Activated CD4-positive, alpha-beta T cell treated with anti-CD3 and anti-CD28 coated beads, Interleukin-2, amount 50 U/mL, for 48 hours (primary cell): ENCODE measurements at places on chromosomes 16 and 17.

DNA sequence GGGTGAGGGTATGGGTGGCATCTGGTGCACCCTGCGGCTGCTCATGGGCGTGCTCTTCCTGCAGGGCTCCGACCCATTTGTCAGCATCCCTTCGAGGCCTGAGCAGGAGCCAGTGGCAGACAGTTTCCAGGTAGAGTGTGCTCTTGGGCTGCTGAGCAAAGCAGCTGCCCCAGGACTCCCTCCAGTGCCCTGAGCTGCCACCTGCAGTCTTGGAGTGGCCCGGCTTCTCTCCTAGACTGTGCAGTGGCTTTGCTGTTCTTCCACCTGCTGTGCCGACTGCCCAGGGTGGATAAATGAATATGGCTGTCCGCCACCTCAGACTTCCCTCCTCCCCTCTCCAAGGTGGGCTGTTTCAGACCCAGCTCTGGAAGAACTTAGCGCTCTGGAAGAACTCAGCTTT is 10.8 kb upstream of the JPT2 start:
- DNase-seq: no peak

- DNase-seq: no peak
Observed at GRCh38 chr17:5209396-5209795, 17.7 kb upstream of the ZNF594 start.

GRCh38 chr17:80750263-80750662 is 205.6 kb downstream of the RPTOR start:
- no peak for DNase-seq

- DNase-seq: no peak
Observed at GRCh38 chr17:66929591-66929990, 34.9 kb upstream of the CACNG4 start.

DNA sequence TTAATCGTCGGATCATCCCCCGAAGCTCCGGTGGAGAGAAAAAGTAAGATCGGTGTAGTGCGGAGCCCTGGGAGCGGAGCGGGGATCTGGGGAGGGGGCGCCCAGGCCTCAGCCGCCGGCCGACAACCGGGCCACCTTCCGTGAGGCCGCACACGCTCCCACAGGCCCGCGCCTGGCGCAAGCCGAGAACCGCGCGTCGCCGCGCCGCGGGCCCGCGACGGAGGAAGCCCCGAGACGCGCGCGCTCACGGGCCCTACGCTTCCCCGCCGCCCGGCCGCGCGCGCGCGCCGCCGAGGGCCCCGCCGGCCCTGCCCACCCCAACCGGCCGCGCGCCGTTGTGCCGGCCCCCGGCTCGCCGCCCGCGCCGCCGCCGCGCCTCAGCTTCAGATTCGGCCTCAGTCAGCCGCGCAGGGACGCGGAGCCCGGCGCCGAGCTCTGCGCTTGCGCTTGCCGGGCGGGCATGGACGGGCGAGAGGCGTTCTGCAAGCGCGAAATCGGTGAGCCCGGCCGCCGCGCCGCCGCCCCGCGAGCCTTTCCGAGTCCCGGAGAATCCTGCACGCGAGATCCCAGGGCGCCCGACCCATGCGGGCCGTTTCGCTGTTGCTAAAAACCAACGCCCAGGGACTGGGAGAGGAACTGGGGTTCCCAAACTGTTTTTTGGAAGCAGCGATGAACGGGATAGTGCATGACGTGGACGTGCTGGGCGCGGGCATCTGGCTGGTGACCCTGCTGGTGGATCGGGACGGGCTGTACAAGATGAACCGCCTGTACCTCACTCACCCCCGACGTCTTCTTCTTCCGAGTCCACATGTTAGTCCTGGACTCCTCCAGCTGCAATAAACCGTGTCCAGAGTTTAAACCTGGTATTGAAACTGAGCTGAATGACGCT is 28.0 kb upstream of the LRRC37A start:
- peak; percentile 89 for DNase-seq

- DNase-seq: peak; percentile 48
Observed at GRCh38 chr16:27273670-27274423, 5.3 kb upstream of the NSMCE1 start.

- DNase-seq: peak; percentile 81
Observed at GRCh38 chr17:81733507-81734404, 21.7 kb downstream of the SLC25A10 start.

DNA sequence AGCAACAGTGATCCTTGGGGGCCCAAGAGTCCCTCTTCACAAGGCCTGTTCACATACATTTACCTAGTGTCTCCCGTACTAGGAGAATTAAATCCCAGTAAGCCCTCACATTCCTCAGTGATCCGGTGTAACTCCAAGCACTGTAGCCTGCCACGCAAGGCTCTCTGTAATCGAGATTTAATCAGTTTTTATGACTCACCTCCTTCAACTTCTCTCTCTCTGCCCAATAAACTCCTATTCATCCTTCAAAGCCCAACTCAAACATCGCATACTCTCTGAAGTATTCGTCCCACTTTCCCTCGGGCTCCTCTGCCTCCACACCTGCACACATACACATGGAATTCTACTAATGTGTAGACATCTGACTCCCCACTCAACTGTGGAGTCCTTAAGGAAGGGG is 141.8 kb downstream of the CMIP start:
- no peak for DNase-seq

DNA sequence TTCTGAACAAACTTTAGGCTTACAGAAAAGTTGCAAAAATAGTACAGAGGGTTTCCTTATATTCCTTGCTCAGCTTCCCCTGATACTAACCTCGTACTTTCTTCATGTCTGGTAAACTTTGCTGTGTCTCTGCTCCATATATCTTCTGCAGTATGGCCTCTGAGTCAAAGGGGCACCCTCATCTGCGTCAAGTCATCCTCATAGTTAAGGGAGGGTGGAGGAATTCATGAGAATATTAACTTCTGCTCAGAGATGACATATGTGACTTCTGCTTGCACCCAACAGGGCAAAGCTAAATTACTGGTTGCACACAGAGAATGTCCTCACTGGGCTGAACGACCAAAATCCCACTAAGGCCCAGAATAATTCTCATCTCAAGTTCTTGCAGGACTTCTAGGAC is 4.3 kb upstream of the CCL7 start:
- DNase-seq: no peak

DNA sequence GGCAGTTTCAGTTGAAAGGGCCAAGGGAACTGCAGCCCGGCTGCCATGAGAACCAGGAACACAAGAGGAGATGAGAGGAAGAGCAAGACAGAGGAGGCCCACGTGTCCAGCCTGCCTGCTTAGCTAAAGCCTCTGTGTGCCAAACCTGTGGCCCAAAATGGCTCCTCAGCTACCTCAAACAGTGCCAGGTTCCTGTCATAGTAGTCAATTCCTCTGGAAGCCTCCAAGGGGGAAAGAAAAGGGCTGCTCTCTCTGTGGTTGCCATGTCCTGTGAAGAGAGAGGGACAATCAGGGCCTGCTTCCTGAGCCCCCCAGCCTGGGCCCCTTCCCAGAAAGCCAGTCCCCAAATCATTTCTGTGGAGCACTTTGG is 5.2 kb downstream of the SLC12A4 start:
- DNase-seq: no peak

GRCh38 chr16:17160920-17161431 is 309.8 kb downstream of the XYLT1 start:
- no peak for DNase-seq

DNA sequence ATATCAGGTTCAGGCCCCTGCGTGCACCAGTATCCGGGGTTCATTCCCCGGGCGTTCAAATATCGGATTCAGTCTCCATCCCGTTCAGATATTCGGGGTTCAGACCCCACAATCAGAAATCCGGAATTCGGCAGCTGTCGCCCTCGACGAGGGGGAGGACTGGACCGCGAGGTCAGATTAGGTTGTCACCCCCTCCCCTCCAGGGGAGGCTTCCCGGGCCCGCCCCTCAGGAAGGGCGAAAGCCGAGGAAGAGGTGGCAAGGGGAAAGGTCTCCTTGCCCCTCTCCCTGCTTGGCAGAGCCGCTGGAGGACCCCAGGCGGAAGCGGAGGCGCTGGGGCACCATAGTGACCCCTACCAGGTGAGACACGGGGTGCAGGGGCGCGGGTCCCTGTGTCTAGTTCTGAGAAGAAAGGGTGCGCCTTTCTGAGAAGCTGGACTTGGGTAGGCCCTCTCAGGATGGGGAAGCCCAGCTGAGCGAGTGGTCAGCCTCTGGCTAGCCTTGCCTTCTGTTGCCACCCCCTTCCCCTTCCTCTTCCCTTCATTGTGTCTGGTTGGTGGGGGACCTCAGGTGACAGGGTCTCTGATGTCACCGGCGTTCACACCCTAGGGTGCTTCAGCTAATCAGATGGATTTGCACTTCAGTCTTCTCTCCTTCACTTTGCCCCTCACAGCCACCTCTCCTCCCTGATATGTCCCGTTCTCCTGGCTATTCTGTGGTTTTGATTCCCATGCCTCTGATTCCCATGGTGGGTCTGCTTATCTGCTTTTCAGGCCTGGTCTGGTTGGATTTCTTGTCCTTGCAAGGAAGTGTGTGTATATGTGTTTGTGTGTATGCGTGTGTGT is 844 bp downstream of the TAOK2 start:
- DNase-seq: no peak

- DNase-seq: no peak
Observed at GRCh38 chr17:8041979-8042378, 3.1 kb downstream of the ALOX15B start.

GRCh38 chr16:58337090-58337444 is 42.2 kb upstream of the PRSS54 start:
- DNase-seq: no peak

- no peak for DNase-seq
Observed at GRCh38 chr16:68612996-68613395, 32.1 kb upstream of the CDH3 start.

- DNase-seq: no peak
Observed at GRCh38 chr16:55014022-55014421, 83.4 kb downstream of the IRX5 start.

- peak; percentile 92 for DNase-seq
Observed at GRCh38 chr17:4806777-4807604, at the start of gene PLD2. Gene PLD2 (plus strand): TSS chr17:4807152. CDS start chr17:4807773, 621 bp downstream.

DNA sequence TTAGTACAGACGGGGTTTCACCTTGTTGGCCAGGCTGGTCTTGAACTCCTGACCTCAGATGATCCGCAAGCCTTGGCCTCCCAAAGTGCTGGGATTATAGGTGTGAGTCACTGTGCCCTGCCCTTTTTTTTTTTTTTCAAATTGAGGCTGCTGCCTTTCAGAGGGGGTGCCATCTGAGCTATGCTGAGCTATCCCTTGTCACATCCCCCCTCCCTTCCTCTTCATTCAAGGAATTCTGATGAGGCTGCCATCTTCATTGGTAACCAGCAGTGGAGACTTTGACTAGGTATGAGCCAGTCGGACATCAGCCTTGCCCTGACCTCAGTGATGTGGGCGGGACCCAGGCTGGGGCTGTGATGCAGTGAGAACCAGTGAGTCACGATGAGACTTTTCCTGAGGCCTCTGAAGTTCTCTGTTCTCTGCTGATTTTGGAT is 24.4 kb upstream of the GPT2 start:
- peak; percentile 58 for DNase-seq

- peak; percentile 36 for DNase-seq
Observed at GRCh38 chr17:7997186-7997585, 5.2 kb upstream of the GUCY2D start.

DNA sequence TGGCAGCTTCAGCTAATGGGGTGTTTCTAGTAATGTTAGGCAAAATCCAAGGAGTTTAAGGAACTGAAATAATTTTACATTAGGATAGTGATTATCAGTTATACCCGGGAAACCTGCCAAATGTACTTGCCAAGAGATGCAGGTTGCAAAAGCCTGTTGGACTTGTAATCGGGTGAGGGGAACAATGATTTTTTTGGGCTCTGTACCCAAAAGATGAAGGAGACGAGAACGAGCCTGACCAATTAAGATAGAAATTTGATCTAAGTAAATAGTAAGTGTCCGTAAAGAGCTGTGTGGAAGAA is 56.3 kb upstream of the ARL4D start:
- no peak for DNase-seq

- no peak for DNase-seq
Observed at GRCh38 chr17:36928471-36929345, 8.6 kb upstream of the LHX1 start.

- DNase-seq: no peak
Observed at GRCh38 chr17:76376318-76377133, 7.9 kb upstream of the SPHK1 start.

DNA sequence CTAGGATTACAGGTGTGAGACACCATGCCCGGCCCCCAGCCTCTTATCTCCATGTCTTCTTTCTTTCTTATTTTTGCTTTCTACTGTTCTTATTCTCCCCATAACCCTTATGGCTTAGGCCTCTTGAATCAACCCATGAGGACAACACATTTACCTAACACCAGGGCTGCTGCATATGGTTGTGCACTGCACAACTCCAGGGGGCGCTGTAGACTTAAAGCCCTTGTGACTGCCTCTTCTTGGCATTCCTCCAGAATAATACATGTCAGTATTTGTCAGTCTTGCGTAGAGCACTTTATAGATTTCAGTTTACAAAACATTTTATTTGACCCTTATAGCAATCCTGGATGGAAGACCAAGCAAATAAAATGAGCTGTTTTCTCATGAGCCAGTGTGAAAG is 225.0 kb upstream of the SALL1 start:
- DNase-seq: no peak

DNA sequence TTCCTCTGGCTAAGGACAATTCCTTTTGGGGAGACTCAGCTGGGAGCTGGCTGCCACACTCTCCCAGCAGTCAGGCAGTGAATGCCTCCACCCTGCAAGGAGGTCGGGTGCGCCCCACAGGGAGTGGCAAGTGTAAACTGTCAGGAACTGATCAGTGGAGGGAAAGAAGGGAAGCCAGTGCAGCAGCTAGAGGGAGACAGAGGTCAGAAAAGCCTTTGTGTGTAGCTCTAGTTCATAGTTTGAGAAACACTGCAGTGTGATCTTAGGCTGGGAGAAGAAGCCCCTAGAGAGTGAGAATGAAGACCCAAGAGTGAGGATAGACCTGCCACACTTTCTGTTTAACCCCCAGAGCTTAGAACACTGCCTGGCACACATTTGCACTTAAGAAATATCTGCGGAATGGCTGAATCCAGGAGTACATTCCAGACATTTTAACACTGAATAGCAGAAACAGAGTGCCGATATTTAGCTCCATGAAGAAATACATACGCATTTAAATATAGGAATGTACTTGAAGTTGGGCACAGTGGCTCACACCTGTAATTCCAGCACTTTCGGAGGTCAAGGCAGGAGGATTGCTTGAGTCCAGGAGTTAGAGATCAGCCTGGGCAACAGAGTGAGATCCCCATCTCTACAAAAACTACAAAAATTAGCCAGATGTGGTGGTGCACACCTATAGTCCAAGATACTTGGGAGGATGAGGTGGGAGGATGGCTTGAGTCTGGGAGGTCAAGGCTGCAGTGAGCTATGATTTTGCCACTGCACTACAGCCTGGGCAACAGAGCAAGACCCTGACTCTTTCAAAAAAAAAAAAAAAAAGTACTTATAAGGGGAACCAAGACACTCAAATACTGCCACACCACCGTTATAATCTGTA is 11.1 kb upstream of the SLC5A11 start:
- DNase-seq: no peak

DNA sequence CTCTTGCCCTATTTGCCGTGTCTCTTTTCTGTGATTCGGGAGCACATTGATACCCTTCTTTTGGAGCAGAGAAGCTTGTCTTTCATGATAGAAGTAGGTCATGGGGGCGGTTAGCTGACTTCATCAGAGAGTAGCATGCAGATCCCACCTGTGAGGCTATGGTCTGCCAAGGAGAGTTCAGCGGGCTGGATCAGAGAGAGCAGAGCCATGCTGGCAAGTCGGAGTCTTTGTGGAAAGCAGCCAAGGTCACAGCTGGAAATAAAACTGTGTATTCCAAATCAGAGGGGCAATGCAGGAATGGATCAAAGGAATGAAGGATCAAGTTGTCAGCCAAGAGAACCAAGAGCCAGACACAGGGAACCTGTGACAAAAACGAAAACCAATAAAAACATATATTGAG is 595.9 kb downstream of the WWOX start:
- no peak for DNase-seq
